ENCODE measurements at places on chromosomes 5 and 9.
A peak's percentile ranks its signal among the peaks of the same experiment; 100 is the strongest.

DNA sequence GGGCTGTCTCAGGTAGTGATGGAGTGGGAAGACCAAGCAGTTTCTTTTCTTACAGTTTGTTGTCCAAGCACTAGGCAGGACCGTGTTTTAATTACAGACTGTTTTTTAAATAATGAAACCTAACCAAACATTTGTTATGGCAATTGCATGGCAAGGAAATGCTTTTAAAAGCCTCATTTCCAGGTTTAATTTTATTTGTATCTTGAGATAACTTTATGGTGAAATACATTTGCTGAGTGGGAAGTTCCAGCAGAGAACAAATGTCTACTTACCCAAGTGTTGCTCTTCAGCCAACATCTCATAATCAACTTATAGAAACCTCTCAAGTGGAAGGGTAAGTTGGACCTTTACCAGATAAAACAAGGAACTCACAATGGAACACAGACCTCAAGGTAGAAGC lies 11.8 kb upstream of the LHFPL2 start:
- DNase-seq = no peak

DNA sequence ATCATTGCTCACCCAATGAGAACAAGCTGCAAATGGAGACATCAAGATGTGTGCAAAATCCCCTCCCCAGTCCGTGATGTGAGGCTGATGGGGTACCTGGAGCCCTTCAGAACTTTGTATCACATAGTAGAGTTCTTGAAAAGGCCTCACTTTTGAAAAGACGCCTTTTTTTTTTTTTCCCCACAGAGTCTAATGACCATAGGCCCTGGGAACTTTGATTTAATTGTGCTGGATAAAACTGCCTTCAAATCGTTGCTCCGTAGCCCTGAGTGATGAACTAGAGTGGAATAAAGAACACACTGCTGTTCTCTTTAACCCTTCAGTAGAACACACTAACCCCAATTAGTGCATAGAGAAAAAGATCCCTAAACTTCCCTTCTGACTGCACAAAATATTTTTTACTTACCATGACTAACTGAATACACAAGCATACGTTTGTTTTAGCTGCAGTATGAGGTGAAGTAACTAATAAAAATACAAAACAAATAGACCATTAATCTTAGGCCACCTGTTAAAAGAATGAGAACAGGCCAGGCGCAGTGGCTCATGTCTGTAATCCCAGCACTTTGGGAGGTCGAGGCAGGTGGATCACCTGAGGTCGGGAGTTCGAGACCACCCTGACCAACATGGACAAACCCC lies 15.1 kb downstream of the PSAT1 start:
- DNase-seq = no peak

DNA sequence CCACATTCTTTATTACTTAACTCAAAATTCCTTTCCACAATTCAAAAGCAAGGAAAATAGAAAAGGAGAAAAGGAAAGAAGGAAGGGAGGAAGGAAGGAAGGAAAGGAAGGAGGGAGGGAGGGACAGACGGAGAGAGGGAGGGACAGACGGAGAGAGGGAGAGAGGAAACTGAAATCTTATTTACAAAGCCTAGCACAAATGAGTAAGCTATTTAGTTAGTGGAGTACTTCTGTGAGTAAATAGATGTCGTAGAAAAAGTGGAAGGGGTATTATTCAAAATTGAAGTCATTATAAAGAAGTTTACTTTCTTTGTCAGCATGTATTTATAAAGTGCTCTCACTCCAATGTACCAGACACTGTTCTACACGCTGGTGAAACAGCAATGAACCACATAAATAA lies 177.9 kb downstream of the CETN3 start:
- DNase-seq = no peak

DNA sequence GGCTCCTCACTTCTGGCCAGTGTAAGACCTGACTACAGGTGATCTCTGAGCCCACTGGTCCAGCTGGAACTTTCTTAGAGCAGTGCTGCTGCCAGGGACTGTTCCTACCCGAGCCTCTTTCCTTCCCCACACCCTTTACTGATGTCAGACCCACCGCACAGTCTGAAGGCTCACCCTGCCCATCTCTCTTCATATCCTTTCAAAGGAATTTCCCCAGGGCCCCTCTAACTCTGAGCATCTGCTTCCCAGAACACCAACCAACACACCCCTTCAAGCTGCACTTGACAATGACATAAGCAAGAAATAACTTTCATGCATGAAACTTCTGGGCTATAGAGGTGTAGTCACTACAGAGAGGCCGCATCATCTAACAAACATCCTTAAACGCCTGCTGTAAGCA lies 119.6 kb downstream of the GABBR2 start:
- DNase-seq = no peak

- DNase-seq = no peak
These were observed 1.2 kb downstream of the ROR2 start for GRCh38 chr9:91948597-91949391.

DNA sequence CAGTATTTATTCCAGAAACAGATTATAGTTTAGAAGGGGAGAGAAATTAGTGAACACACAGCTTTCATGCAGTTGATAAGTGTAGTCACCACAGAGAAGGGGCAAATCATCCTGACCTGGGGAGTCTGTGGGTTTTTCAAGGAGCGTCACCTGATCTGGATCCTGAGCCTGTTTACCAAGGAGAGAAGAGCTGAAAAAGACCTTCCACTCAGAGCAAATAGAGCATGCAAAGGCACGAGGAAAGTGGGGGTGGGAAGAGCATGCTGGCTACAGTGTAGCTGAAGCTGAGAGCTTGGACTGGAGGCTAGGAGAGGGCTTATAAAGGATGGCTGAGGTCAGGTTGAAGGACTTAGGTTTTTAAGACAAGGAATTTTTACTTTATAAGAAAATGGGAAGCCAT lies 30.4 kb downstream of the ACO1 start:
- DNase-seq = no peak

DNA sequence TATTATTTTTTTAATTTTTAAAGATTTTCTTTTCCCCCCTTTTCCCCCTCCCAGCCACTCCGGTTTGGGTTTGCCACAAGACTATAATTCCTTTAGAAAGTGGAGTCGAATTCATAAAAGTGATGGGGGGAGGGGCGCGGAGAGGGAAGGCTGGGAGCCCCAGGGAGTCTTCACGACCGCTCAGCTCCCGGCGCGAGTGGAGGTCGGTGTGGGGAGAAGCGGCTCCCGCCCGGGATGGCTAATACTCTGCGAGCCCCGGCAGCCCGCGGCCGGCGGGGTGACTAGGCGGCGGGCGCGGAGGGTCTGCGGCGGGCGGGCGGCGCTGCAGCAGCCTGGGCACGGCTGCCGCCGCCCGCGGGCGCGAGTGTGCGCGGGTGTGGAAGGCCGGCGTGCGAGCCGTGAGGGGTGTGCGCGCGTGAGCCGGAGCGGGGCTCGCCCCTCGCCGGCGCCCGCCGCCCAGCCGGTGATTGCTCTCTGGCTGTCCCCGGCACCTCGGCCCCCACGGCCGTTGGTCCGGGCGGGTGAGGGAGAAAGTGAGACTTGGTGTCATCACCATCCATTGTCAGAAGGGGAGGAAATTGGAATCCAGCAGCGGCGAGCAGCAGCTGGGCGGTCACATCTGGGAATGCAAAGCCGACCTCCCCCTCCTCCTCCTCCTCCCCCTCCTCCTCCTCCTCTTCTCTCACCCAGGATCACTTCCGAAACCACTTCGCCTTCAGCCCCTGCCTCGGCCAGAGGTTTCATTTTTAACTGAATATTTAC lies at the start of gene PARP8:
TSS of gene PARP8 (plus strand) at position 377 of the 762 bp plus-strand sequence. CDS start 459 bp downstream, outside the sequence.
- DNase-seq = peak; percentile 4
